ENCODE measurements at places on chromosomes 1 and 21.

DNA sequence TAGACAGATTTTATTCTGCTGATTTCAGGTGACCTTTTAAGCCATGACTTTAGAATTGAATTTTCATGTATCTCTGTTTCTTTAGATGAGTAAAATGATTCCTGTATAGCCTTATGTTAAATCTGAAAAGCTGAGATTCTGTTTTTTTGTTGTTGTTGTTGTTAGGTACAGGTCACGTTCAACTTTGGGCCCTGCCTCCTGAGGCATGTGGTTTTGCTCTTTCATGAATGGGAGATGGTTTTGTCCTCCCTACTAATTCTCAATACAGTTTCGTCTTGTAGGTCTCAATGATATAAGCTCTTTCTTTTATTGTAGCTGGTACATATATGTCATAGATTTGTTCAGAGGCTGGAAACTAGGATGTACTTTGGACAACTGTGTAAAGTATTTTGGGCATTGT lies 79.6 kb downstream of the CDC14A start:
- no peak for DNase-seq

- DNase-seq = no peak
These were observed 1.6 kb upstream of the C1orf159 start for GRCh38 chr1:1117469-1117831.

GRCh38 chr1:75035536-75035935 lies 98.7 kb upstream of the LHX8 start:
- DNase-seq = no peak

DNA sequence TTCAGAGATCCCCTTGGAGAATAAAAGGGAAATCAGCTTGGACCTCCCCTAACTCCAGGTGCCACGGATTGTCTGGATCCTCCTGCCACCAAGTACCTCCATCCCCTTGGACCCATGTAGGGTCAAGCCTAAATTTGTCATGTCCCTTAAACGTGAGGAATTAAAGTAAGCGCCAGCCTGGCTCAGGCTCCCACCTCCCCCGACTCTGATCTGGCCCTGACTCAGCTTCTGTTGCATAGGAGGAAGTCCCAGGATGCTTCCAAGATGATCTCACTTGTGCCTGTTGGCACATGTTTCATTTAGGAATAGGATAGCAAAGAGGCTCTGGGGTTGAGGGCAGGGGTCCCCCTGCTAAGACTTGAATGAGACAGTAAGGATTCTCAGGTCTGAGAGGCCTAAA lies 231.9 kb upstream of the JUN start:
- no peak for DNase-seq

DNA sequence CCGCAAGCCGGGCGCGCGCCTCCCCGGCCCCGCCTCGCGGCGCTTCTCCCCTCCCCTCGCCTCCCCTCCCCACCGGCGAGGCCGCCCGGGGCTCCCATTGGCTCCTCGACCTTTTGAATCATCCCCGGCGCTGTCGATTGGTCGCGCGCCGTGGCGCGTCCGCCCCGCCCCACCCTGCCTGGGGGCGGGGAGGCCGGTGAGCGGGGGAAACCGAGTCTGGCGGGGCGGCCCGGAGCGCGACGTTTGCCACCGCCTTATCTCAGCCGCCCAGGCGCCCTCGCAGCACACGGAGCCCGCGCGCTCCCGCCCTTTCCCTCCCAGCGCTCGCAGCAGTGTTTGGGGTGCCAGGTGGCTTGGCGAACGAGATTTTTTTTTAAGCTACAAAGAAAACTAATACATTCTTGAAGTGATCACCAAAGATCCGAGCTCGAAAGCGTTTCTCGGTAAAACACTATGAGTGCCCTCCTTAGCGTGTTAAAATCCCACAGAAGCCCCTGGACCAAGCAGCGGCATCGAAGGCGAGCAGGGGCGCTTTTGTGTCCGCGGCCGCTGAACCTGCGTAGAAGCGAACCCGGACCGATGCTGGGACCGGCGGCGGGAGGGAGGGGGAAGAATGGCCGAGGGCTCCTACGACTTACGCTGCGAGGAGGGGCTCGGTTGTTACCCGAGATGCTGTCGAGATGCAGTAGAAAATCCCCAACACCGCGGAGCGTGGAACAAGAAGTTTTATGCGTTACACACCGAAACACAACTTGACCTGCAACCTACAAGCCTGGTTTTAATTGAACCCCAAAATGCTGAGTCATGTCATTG lies 436 bp upstream of the LBR start:
- peak; percentile 85 for DNase-seq

DNA sequence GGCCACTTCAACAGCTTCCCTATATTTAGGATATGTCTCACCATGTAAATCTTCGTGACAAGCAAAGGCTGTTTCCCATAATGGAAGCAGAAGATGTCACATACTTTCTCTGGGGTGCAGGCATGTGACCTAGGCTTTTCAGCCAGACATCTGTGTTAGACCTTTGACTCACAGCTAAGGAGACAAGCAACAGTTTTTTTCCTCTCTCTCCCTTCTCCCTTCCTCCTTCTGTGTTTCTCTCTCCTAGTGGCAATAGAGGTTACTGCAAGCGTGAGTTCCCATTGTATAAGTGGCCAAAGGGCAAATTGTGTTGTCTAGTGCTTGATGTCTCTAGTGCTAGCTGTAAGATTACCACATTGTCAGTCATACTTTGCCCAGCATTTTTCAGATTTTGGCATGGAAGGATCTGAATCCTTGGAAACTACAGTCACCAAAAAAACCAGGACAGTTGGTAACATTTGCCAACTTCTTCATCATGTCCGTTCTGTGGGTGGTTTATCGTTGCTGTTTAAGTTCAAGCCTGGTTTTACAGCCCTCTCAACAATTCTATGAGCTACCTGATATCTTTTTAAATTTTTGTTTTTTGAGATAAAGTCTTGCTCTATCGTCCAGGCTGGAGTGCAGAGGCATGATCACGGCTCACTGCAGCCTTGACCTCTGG lies 44.4 kb upstream of the RABGAP1L start:
- no peak for DNase-seq

- DNase-seq = no peak
These were observed 146.4 kb downstream of the CDC7 start for GRCh38 chr1:91647061-91647460.

DNA sequence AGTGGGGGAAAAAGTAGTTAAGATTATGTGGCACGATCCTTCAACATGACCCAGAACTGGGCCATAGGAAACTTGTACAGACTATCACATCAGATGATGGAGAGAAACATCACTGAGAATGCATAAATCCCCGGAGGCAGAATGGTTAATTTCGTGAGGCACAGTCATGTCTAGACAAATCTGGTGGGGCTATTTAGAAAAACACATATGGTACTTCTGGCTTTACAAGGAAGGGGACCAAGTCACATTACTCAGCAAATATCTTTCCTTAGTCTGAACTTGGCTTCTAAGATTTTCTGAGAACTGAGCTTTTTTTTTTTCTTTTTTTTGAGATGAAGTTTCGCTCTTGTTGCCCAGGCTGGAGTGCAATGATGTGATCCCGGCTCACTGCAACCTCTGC lies 9.2 kb upstream of the UQCRHL start:
- DNase-seq = no peak

GRCh38 chr1:177571485-177572076 lies 398.3 kb downstream of the SEC16B start:
- no peak for DNase-seq

DNA sequence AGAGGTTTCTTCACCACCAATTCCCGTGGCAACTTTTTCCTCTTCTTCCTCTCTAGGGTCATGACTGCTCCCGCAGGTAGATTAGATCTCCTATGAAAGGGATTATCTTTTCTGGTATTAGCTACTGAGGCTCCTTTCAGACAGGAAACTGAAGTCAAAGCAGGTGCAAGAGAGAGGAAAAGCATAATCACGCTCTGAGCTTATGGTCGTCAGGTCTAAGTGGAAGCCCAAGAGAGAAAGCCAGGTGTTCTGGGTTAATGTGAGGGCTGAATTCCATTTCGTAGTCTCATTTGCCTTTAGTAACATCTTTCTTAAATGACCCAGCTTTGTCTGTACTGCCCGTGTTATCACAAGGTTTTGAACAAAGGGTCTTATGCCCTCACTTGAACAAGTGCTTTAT lies 8.3 kb upstream of the MAP3K21 start:
- no peak for DNase-seq

- DNase-seq = no peak
These were observed 46.7 kb upstream of the OSBPL9 start for GRCh38 chr1:51570063-51570710.

DNA sequence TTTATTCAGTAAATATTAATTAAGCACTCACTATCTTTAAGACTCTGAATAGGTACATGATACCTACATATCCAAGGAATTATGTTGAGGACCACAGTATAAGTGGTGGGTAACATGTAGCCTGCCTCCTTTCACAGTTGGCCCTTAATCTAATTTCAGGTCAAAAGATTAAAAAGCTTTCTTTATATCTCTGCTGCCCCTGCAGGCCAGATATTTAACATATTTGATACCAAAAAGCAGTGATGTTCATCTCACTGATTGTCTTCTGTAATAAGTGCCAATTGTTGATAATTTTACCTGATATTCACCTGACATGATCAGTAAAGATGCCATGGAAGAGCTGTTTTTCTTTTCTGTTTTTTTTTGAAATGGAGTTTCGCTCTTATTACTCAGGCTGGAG lies 36.5 kb downstream of the RLF start:
- no peak for DNase-seq

DNA sequence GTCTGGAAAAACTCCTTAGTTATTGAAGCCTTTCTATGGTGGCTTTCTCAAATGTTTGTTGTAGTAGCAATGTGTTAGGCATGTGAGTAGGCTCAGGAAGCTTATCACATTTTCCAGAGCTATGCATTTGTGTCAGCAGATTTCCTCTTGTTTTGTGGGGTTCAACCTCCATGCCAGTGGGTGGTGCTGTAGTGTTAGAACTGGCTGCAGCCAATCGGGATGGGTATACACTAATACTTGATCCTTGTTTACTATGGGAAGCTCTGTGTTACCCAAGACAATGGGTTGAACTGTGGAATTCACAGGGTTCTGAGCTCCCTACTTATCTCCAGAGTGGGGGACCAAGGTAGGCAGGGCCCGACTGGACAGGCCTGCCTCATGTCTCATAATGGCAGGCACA lies 348.5 kb upstream of the ADAMTS5 start:
- DNase-seq = no peak

DNA sequence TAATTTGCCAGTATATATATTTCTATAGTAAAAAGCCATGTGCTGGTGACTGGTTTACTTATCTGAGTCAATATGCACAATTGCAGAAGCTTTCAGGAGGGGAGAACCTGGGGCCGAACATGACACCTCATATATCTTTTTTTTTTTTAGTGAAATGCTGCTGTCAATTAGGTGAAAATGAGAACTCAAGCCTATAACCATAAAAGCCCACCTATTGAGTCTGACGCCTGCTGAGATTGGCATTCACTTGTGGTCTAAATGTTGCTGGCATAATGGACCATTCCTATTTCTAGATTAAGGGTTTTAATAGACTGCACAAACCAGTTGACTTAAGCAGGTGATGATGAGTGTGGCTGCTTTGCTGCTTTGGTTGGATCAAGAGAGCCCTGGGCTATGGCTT lies 10.8 kb downstream of the NTMT2 start:
- no peak for DNase-seq
